ENCODE measurements at places on chromosomes 3 and 15.

- no peak for DNase-seq
Observed at GRCh38 chr3:93904568-93904967, 69.1 kb downstream of the PROS1 start.

DNA sequence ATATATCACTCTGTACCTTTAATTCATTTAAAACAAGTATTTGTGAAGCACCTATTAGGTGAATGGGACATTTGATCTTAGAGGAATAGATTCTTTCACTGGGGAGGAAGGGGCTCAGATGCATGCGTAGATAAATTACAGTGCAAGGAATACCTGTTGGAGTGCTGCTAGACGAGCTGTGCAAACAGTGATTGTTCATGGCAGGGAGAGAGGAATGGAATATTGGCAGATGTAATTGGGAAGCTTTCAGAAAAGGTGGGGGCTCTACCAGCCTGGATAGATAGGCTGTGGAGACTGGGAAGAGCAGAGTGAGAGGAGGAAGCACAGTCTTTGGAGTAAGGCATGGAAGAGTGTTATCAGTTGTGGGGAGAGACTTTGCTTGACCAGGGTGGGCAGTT lies 116.8 kb downstream of the AKAP13 start:
- no peak for DNase-seq

- no peak for DNase-seq
Observed at GRCh38 chr3:171428321-171428787, 31.9 kb downstream of the TNIK start.

- no peak for DNase-seq
Observed at GRCh38 chr3:133452641-133453319, 52.9 kb downstream of the BFSP2 start.

GRCh38 chr3:111428301-111428700 lies 113.7 kb upstream of the CD96 start:
- no peak for DNase-seq

DNA sequence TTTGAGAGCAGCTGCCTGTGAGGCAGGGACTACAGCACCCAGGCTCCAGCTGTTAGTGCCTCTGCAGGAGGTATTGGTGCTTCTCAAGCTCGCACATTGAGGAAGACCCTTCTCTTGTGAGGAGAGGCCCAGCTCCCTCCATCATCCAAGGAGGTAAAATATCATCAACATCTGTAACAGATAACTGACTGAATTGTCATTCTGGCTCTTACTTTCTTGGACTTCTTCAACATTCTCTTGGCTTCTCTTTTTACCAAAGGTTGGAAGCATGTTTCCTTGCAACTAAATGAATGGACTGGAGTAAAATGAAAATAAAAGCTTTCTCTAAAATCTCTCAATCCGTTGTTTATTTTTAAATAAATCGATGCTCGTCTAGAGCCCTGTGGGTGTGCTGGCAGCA lies 53.1 kb upstream of the PXYLP1 start:
- DNase-seq: no peak

DNA sequence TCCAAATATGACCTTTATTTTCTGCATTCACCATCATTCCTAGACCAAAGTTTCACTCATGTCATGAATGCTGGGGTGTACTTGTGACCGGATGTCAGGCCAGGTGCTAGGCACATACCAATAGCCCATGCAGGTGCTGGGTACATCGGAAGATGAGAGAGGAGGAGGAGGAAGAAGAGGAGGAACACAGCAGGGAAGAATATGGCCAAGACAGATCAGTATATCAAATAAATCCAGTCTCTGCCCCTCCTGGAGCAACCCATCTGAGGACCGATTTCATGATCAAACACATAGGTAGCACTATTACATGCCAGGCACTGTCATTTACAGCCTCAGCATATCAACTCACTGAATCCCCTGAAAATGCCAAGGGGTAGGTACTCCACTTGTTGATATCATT lies 3.0 kb upstream of the WNT7A start:
- no peak for DNase-seq

GRCh38 chr3:73547427-73548248 lies 77.1 kb downstream of the PDZRN3 start:
- peak; percentile 29 for DNase-seq

- DNase-seq: peak; percentile 60
Observed at GRCh38 chr15:83871808-83872559, 218.1 kb downstream of the ADAMTSL3 start.

- no peak for DNase-seq
Observed at GRCh38 chr15:54033869-54034458, 55.7 kb downstream of the UNC13C start.
